ENCODE measurements at places on chromosomes 2 and 18.

GRCh38 chr2:241898463-241899270 is 29.1 kb downstream of the RTP5 start:
- DNase-seq = no peak

- DNase-seq = no peak
Measured at GRCh38 chr2:119536211-119536610, 8.0 kb upstream of the CFAP221 start.

GRCh38 chr2:181892799-181893435 is 1.4 kb downstream of the ITPRID2 start:
- no peak for DNase-seq

DNA sequence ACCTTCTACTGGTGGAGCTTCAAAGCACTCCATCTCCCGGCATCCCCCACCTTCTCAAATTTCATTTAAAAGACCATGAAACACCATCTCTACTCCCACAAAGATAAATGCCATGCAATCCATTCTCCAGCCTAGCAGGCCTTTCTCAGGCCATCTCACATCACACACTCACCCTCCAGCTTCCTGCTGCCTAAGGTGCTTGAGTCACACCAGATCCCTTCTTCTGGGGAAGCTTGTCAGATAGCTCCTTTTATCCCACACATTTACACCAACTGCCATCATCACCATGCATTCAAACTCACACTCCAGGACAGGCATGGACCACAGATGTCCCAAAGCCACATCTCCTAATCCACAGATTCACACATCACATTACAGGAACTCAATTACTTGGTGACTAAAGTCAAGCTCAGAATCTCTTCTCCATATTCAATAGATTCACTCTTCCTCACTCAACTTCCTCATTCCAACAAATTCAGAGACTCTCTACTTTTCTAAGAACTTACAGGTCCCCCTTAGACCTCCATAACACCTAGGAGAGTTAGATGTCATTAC is 292.5 kb downstream of the TNS1 start:
- DNase-seq = no peak

- no peak for DNase-seq
Measured at GRCh38 chr18:63004466-63005089, 289.2 kb downstream of the PHLPP1 start.

DNA sequence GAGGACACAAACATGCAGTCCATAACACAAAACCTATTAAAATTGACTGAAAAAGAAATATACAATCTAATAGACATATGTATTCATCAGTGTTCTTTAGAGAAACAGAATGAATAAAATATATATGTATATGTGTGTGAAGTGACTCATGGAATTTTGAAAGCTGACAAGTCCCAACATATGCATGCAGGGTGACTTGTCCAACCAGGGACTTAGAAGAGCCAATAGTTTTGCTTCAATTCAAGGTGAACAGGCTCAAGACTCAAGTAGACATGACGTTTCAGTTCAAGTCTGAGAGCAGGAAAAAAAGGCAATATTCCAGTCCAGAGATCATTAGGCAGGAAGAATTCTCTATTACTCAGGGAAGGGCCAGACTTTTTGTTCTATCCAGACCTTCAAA is 271.2 kb upstream of the SETBP1 start:
- DNase-seq = no peak

DNA sequence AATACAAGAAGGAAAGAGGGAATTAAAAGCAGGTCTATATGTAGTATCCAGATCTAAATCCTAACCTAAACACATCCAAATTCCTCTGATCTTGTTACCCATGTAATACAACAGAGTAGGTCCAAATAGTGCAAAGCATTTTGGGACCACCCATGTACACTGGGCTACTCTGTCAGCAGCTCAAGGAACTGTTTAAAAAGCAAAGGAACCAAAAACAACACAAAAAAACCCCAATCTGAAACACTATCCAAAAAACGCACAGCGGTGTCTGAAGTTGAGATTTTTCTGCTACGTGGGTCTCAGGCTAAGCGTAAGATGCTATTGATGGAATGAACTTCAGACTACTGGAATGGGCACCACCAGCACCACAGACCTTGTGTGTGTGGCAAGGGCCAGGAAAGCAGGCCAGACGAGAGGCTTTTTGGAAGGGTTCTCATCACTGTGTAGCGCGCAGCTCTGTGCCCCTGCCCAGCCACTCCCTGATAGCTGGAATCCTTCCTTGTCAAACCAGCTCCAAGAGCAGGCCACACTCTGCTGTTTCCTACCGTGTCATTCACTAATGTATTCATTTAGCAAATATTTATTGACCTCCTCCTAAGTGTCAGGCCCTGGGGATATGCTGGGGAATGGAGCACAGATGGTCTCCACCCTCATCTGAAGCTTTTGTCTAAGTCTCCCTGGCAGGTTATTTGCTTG is 101.4 kb downstream of the COLEC12 start:
- DNase-seq = no peak

DNA sequence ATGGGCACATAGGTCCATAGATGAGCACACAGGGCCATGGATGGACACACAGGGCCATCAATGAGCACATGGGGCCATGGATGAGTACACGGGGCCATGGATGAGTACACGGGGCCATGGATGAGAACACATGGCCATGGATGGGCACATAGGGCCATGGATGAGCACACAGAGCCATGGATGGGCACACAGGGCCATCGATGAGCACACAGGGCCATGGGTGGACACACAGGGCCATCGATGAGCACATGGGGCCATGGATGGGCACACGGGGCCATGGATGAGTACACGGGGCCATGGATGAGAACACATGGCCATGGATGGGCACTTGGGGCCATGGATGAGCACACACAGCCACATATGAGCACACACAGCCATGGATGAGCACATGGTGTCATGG is 192.6 kb upstream of the HDAC4 start:
- DNase-seq = no peak

DNA sequence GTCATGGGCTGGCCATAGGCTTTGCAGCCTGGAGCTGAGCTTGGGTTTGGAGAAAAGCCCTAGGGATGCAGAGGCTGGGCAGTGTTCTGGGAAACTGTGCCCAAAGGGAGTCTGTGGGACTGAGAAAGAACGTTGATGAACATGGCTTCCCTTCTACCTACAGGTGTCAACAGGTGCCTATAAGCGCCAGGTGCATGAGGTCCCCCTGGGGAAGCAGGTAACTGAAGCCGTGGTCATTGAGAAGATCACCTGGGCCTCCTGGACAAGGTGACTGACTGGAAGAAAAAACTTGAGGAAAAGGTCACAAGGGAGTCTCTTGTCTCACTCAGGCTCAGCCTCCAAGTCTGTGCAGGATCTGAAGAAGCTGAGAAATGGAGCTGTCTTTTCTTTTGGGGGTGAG is 83.4 kb downstream of the RTN4 start:
- DNase-seq = no peak

- DNase-seq = no peak
Measured at GRCh38 chr2:95295376-95295775, 1.8 kb upstream of the KCNIP3 start.

- no peak for DNase-seq
Measured at GRCh38 chr2:134203175-134203574, 50.7 kb upstream of the MGAT5 start.
